ENCODE measurements at places on chromosomes 7 and 10.

DNA sequence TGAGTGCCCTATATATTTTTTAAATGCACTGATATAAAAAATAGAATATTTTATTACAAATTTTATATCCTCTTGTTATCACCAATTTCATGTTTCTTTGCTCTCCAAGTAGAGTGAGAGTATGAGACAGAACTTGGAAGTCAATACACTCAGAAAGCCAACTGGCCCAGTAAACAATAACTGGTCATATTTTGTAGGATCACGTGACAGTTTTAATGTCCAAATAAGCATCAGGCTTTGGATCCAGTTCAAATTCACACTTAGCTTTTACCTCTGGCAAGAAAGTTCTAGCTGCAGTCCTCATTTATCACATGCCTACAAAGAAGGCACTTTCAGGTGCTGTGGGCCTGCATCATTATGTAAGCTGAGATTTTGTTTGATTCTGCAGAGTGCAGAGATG lies 21.6 kb upstream of the TPK1 start:
- DNase-seq, result no peak

DNA sequence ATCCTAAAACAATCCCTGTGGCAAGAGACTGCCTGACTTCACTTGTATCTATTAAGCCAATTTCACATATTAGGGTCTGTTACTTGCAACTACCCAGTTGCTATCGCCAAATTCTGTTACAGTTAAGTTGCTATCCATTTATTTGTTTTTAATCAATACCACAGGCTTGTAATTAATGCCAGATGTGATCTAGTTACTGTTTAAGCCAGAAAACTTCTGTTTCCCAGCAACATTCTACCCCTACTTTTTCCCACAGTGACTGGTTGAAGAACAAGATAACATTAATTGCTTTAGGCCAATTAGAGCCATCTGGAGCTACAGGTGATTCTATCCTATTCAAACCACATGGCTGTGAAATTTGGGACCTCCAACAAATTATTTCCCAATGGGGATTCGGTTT lies 131.3 kb downstream of the ALOX5 start:
- no peak for DNase-seq

DNA sequence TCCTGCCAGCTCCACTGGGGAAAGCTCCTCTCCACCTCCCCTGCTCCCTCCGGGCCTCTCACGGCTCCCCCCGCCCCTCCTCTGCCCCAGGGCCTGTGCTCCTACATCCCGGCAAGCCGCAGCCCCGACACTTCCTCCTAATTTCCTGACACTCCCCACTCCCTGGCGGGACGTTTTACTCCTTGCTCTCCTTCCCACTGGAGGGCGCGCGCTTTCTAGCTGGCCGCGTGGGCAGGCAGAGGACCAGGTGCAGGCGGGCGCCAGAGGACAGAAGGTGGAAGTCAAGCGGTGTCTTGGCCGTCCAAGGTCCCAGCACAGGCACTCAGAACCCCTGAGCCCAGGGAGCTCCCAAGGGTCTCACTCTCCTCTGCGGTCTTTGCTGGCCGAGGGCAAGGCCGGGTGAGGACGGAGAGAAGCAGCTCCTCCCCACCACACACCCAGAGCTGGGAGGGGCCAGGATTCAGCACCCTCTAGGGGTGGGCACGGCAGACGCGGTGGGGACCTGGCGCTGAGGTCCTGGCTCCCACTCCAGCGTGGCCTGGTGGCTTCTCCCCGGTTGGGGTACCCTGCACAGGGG lies 19.1 kb downstream of the ADAM8 start:
- DNase-seq, result peak; percentile 69

DNA sequence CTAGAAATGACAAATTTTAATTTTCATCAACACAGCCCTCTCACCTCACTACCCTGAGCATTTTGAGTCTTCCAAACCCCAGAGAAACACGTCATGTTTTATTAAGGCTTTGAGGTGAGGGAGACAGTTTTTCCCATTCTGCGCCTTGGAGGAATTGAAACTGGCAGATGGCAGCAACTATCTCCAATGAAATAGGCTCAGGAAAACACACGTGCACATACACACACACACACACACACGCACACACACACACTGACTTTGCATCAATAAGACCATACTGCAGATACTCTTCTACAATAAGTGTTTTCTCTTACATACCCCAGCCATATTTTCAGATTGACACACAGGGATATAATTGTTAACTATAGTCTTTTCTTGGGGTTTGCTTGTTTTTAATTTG lies 3.2 kb upstream of the SFTPA2 start:
- no peak for DNase-seq

- no peak for DNase-seq
Observed at GRCh38 chr10:72935361-72935760, 19.2 kb downstream of the PLA2G12B start.

DNA sequence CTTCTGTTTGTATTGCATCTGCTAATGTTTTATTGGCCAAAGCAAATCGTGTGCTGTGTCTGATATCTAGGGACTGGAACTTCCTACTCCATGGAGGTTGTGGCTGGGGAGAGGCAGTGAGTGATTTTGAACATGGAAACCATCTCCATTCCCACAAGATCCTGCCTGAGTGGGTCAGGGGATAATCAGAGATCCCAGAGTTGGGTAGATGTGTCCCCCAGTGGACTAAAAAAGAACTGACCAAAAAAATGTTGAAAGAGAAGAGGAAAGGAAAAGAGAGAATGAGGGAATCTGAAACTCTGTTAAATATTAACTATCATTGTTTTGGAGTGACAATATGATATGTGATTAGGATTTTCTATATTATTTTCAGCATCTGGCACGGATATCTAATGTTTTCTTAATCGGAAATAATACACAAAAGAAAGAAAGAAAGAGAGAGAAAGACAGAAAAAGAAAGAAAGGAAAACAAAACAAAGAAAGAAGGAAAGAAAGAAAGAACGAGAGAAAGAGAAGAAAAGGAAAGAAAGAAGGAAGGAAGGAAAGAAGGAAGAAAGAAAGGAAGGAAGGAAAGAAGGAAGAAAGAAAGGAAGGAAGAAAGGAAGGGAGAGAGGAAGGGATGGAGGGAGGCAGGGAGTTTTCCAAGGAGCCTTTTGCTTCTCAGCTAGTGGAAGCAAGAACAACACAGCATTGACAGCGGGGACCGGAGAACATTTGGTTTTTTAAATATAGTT lies 638.5 kb downstream of the CCSER2 start:
- DNase-seq, result no peak

DNA sequence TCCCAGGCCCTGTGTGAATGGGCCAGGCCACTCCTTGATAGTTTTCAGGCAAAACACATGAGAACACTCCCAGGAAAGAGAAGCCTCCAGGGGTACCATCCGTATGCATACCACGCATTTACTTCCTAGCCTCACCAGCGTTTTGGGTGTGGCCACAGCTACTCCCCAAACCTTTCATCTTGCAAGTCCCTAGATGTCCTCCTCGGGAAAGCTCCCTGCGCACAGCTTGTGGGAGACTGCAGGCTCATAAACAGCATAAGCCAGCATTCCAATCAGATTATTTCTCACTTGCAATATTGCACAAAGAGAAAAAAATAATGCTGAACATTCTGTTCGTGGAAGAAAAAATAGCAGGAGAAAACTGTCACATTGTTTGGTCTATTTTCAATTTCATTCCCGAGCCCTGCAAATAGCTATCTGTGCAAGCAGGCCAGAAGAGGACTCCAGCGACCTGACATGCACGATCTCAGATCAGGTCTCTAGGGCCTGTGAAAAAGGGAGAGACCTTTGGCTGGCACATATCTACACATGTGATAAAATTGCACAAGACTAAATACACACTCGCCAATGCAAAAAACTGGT lies 175.6 kb downstream of the PLXNA4 start:
- peak; percentile 57 for DNase-seq

DNA sequence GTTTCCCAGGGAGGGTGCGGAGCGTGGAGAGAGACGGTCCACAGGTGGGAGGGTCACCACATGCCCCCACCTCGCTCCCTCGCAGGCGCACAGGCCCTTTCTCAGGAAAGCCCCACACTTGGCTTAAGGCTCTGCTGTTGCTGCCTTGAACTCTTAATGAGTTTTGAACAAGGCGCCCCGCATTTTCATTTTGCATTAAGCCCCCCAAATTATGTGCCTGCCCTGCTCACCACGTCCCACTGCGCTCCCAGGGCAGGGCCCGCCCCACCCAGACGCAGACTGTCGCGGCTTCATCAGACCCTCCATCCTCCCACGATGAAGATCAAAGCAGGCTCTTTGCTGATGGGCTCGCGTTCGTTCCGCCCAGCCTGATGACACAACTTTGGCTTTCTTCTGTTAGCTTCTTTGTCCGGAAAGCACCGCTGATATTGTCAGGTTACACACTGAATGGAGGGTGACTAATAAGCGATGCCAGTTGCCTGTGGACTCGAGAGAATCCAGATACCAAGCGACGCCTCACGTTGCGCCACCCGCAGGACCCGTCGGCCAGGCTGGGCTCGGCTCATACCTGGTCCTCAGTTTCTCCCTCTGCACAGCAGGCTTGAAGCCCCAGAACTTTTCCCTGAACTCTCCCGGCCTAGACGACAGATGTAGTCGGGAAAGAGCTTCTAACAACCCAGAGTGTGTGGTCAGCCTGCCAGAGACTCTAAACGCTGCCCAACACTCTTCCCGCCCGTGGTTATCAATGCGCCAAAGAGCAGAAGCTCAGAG lies 9.5 kb downstream of the CALML3 start:
- no peak for DNase-seq

GRCh38 chr10:60138026-60138425 lies 231.7 kb upstream of the CCDC6 start:
- no peak for DNase-seq

DNA sequence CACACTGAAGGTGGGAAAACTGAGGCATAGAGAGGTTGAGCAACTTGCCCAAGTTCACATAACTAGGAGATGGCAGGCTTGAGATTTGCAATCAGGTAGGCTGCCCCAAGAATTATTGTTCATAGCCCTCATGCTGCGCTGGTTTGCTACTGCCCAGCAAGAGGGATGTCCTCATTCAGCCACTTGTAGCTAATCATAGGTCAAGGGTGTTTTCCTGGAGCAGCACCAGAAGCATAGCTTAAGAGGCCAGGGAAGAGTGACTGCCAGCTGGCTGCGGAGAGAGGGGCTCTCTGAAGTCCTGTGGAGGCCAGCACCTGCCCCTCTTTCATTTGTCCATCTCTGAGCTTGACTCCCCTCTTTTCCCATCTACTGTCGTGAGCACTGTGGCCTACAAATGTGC lies 15.0 kb downstream of the CDHR3 start:
- DNase-seq, result no peak

DNA sequence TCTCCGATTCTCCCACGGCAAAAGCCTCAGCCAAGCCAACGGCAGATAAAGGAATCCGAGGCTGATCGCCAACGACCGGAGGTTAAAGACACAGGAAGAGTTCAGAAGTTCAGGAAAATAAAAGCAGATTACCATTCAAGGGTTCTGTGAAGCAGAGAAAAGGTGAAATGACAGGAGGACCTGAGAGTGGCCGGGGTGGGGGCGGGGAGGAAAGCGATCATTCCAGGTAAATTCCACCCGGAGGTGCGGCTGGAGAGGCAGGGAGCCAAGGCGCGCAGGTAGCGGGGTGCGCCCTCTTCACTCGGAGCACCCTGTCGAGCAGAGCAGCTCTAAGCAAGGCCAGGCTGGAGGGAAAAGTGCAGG lies 35.3 kb upstream of the SEPHS1 start:
- DNase-seq, result no peak

- DNase-seq, result no peak
Observed at GRCh38 chr10:7389844-7390243, 21.0 kb downstream of the SFMBT2 start.

DNA sequence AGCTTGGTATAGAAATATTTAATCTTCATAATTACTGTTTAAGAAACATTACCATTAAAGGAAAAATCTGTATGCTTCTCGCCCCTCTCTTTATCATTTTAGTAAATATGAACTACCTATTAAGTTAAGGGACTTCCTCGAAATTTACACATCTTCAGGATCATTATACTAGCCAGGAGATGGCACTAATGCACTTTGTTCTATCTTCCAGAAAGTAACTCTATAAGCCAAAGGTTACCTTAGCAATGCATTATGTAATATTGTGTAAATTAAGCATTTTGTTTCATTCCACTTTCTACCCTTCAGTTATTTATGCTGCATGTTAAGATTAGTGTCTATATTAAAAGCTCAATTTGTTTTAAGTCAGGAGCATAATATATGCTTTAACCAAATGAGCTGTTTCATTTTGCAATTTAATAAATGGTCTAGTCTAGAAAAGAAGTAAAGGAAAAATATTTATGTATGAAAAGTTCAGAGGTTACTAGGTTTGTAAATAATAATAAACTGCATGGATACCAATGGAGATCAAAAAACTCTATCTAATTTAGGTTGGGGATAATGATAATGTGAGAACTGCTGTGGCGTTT lies 128.5 kb downstream of the ANKRD7 start:
- DNase-seq, result no peak

DNA sequence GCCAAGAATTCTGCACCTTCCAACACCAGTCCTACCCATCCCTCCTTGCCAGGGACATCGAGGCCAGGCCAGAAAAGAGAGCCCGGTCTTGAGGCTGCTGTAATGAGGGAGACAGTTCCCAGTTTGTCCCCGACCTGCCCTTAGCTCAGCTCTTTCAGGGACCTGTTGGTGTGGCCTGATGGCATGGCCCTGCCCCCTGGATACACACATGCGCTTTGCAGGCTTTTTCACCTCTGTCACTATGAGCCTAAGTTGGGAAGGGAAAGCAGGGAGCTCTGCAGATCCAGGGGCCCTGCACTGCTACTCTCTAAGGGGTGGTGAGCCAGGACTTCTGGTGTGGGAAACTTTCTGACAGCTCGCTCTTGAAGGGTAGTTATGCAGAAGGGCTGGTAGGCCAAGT lies 2.1 kb downstream of the SCD start:
- DNase-seq, result no peak

DNA sequence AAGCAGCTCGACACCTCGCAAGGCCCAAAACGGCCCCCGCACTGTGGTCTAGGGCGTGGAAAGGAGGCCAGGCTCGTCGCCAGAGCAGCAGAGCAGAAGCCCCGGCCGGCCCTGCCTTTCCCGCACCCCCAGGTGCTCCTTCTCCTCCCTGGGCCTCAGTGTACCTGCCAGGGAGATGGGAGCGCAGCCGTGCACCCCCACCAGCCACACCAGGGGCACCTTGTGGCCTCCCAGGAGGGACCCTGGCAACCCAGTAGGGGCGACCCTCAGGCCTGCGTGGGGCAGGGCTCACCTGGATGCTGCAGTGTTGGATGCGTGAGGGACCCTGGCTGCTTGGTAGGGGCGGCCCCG lies 9.5 kb downstream of the PDGFA start:
- no peak for DNase-seq

DNA sequence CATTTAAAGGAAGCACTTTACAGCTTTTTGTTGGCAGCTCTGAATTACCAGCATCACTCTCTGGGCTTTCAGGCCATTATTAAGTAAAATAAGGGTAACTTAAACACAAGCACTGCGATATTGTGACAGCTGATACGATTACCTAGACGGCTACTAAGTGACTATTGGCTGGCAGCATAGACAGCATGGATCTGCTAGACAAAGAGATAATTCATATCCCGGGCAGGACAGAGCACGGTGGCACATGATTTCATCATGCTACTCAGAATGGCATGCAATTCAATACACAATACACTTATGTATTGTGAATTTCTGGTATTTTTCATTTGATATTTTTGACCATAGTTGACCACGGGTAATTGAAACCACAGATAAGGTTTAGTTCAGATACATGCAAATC lies 522.0 kb upstream of the LRRN3 start:
- DNase-seq, result no peak

GRCh38 chr10:103045961-103046360 lies 127.9 kb downstream of the CNNM2 start:
- no peak for DNase-seq

All from GM03348 (cell line).